Hematopoietic multipotent progenitor cell treated with erythropoietin and hydrocortisone succinate and interleukin-3 and kit ligand, for 15 days (in vitro differentiated cells): ENCODE measurements at places on chromosomes 3 and 15.

DNA sequence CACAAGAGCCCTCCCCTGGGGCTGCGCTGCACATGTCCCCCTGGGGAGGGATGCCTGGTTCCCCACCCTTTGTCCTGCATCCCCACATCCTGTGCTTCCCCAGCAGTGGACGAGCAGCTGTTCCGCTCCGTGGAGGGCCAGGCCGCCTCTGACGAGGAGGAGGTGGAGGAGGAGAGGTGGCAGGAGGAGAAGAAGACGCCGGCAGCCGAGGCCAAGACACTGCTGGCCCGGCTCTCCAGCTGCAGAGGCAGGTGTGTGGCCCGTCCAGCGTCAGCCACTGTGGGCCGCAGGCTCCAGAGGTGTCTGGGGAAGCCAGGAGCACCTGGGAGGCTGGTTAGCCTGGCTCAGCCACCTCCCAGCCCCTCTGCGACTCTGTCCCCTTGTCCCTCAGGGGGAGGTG, 27.9 kb upstream of the GP9 start:
- DNase-seq = no peak

- no peak for DNase-seq
These were observed 562 bp downstream of the NBEAL2 start for GRCh38 chr3:46979958-46980497.

DNA sequence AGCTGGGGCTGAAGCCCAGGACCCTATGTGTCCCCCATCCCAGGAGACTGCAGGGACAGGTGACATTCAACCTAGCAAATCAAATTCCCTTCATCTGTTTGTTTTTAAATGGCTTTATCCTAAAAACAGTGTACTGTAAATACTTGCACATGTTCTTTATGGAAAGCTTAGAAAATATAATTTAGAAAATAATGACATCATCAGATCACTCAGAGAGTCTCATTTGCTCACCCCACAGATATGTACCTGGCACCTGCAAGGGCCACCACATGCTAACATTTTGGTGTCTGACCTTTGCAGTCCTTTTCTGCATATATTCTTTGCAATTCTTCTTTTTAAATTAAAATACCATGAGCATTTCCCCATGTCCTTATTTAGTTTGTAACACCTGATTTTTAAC, 58.6 kb upstream of the FGD5 start:
- no peak for DNase-seq

DNA sequence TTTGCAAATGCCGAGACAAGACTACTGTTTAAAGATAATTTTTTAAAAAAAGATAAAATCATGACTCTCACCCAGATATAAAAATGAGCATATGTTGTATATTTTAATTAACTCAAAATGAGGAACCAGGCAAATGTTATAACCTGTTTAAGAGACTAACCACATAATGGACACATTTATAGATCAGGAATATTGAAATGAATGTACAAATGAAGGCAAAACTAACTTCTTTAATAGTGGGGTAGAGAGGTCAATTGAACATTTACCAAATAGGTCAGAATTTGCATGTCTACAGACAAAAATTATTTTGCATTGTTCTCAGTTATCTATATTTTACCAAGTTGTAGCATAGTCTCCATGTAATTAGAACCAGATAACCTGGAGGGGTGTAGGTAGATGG, 134.3 kb upstream of the PFN2 start:
- DNase-seq = no peak

- no peak for DNase-seq
These were observed 70.7 kb upstream of the THBS1 start for GRCh38 chr15:39510001-39510701.

GRCh38 chr15:49122541-49123062, 32.8 kb downstream of the COPS2 start:
- no peak for DNase-seq

GRCh38 chr3:151398895-151399294, 14.3 kb upstream of the P2RY12 start:
- DNase-seq = no peak

DNA sequence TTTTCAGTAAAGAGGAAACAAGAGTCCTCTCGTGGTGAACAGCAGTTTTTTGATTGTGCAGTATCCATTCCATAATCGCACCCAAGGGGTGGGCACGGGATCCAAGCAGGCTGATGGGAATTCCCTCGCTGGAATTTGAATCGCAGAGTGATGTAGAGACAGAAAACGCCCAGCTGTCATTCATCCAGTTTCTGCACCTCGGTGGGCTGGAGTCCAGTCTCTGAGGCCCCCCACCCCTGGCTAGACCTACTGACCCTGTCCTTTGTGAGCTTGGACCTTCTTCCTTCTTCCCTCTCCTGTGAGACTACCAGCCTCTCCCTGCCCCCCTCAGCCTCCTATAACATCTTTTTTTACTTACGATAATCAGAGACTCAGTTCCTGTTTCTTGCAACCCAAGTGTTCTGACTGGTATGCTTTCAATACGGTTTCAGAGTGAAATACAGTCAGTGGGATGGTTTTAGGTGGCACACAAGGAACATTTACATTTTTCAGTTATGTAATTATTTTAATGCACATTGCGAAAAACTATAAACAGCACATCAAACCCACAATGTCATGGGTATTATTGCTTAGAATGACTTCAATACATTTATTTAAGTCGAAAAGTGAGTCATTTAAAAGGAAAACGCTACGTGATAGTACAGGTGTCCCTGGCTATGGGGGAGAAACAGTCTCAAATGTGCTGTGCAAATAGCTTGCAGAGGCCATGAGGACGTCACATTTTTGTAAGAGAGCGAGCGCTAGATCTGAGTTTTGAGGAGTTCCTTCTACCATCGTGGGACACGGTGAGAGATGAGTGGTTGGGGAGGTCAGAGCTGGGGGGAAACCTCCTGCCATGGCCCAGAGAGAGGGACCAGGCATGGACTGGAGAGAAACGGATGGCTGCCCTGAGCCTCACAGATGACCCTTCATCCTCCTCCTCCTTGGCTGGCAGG, 37.5 kb upstream of the CHST2 start:
- DNase-seq = no peak

GRCh38 chr3:185935465-185936272, 2.1 kb downstream of the TRA2B start:
- DNase-seq = no peak

DNA sequence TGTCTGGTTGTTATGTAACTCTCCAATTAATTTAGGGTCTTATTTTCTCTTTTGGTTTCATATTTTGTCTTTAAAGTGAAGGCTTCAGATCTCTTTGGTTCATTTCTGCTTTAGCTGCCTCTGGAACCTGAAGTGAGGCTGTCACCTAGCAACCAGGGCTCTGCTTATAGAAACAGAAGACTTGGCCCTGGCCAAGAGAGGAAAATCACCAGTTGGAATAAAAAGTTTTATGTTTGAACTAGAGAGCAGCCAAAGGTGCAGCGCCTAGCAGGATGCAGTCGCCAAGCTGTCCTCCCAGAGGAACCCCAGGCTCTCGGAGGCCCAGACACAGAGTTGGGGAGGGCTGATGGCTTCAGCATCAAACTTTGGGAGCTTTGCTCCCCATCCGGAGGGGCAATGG, 41.1 kb downstream of the LYZL4 start:
- DNase-seq = no peak

- DNase-seq = no peak
These were observed 41.1 kb upstream of the CHRNB4 start for GRCh38 chr15:78682004-78682651.
